GM04504 (cell line): ENCODE measurements at places on chromosomes 5 and 9.
A peak's percentile ranks its signal among the peaks of the same experiment; 100 is the strongest.

DNA sequence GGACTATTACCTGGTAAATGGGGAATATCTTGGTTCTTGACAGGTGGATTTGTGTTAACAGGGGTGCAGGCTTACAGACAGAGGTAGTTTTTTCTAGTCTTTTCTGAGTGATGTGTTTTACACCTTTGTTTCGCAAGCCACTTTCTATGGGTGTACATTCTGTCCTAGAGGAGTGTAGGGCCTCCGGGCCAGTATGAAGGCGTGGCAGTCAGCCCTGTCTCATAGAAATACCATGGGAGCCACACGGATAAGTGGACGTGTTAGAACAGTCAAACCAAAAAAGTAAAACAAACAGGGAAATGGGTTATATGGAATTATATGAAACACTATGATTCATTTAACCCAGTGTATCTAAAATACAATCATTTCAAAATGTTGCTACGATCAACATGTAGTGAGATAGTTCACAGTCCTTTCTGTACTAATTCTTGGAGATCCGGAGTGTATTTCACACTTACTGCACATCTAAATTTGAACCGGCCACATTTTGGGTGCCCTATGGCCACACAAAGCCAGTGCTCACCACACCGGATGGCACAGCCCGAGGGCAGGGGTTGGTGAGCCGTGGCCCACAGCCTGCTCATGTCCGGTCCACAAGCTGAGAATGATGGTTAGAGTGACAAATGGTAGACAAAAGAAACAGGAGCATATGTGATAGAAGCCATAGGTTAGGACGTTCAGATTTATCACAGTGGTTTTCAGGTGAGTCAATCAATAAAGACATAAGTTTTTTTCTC lies 80.1 kb upstream of the IRX4 start:
- DNase-seq: no peak

DNA sequence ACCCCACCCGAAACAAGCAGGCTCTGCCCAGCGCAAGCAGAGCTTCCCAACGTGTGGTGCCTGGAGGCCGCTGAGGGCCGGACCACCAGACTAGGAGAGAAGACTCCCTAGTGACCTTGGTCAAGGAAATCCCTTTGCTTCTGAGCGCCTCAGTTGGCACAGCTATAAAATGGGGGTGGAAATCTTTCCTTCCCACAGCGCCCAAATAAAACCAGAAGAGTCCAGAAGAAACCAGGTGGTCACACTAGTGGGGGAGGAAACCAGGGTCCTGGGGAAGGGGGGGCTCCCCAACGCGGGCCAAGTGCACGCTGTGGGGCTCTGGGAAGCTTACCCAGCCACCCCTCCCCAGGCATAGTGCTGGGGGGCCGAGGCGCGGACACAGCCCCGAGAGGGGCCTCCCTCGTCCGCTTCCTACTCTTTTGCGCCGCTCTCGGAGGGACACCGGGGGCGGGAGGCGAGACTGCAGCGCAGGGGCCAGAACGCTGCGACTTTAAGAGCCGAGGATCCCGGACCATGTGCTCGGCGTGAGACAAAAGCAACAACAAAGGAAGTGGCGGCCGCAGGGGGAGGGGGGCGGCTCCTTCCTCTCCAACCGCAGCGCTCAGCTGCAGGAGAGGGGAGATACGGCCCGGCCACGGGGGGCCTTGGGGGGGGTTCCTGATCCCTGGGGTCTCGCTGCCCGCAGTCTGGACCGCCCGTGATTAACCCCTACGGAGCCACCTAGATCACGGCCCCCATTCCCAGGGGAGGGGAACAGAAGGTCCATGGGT lies 885 bp downstream of the RNF44 start:
- DNase-seq: peak; percentile 35

- DNase-seq: no peak
These were observed 30.4 kb downstream of the PRDM6 start for GRCh38 chr5:123119334-123119986.

GRCh38 chr5:62509806-62510205 lies 68.8 kb upstream of the LRRC70 start:
- no peak for DNase-seq

DNA sequence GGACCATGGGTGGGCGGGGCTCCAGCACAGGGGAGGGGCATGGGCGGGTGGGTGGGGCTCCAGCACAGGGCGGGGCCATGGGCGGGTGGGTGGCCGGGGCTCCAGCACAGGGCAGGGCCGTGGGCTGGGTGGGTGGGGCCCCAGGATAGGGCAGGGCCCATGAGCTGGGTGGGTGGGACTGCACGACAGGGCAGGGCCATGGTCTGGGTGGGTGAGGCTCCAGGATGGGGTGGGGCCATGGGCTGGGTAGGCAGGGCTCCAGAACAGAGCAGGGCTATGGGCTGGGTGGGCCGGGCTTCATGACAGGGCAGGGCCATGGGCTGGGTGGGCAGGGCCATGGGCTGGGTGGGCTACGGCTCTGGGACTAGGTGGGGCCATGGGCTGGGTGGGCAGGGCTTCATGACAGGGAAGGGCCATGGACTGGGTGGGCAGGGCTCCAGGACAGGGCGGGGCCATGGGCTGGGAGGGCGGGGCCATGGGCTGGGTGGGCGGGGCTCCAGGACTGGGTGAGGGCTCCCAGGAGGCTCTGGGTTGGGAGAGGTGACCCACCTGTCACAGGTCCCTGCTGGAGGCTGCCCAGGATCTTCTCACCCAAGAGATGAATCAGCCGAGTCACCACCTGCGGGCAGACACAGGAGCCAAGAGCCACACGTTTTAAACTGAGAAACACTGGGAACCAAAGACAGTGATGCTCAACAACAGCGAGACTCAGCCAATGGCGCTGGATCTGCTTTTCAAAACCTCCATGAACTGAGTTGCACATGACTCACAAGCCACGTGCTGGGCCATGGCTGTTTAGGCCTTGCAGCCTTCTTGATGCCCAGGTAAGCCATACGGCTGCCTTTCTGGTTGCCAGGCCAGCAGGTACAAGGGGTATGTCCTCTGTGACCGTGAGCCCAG lies 33.6 kb upstream of the NSMF start:
- DNase-seq: no peak

DNA sequence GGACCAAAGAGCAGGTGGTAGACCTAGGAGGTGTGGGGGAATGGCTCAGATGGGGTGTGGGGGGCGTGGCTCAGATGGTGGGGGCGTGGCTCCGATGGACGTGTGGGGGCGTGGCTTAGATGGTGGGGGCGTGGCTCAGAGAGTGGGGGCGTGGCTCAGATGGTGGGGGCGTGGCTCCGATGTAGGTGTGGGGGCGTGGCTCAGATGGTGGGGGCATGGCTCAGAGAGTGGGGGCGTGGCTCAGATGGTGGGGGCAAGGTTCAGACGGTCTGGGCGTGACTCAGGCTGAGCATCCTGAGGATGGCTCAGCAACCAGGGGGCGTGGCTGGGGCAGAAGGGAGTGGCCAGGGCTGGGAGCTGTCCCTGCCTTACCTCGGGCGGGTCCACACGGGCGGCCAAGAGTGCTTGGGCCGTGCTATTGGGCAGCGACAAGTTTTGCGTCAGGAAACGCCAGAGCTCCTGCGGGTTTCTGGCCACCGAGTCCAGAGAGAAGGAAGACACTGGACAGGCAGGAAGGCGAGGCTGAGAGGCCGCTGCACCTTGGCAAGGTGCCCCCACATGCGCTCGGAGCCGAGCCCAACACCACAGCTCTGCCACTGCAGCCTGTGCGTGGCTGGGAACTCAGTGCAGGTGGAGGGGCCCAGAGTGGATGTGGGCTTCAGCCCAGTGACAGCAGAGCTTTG lies 5.9 kb downstream of the ABCA2 start:
- DNase-seq: no peak

- no peak for DNase-seq
These were observed 121.1 kb downstream of the NUDT12 start for GRCh38 chr5:103441523-103441922.

GRCh38 chr5:34930462-34930844 lies 1.1 kb downstream of the DNAJC21 start:
- no peak for DNase-seq

DNA sequence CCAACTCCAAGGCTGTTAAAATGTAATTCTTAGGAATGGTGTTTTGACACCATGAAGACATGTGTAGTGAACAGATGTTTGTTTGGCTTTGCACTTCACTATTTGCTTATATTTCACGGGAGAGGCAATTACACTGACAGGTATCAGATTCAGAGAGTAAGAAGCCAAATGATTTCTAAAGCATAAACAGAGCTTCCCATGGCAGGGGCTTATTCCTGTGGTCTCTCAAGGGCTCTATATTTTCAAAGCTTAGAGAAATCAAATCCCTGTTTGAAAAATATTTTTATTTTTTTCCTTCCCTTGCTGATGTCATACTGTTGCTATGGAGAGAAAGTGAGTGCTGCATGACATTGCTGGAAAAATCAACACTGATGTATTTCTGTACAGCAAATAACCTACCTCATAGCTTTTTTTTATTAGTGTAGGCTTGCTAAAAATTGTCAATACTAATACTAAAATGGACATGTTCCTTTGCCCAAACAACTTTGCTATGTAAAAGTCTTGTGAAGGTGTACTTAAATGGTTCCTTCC lies 161.4 kb downstream of the GIN1 start:
- peak; percentile 18 for DNase-seq

- no peak for DNase-seq
These were observed 139.5 kb downstream of the MUSK start for GRCh38 chr9:110807956-110808598.

GRCh38 chr5:149147676-149148075 lies 6.4 kb downstream of the ABLIM3 start:
- no peak for DNase-seq

- no peak for DNase-seq
These were observed 54.3 kb upstream of the PTPDC1 start for GRCh38 chr9:94029932-94030317.

GRCh38 chr9:37776328-37776727 lies 8.5 kb downstream of the EXOSC3 start:
- no peak for DNase-seq

GRCh38 chr9:7363777-7364477 lies 435.7 kb downstream of the DMAC1 start:
- no peak for DNase-seq

- DNase-seq: no peak
These were observed 22.2 kb downstream of the LURAP1L start for GRCh38 chr9:12797037-12797436.

GRCh38 chr9:13213337-13213736 lies 66.2 kb downstream of the MPDZ start:
- peak; percentile 3 for DNase-seq

DNA sequence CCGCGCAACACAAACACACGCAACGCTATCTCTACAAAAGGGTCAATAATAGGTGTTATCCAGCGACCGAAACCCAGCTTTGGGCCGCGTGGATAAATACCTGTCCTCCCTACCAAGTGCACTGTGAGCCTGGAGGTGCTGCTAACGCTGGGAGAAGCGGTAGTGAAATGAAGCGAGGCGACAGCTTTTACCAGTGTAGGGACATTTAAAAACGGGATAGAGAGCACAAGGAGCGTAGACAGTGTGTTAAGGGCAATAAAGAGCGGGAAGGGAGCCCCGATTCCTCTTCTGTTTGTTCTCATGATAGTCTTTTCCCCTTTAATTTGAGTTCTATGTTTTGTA lies 421 bp upstream of the DEPDC1B start:
- DNase-seq: peak; percentile 5

GRCh38 chr5:62593331-62593730 lies 14.7 kb downstream of the LRRC70 start:
- DNase-seq: peak; percentile 11

GRCh38 chr9:76150013-76150412 lies 244.2 kb downstream of the RFK start:
- no peak for DNase-seq

GRCh38 chr5:168291964-168292785 lies 730 bp downstream of the WWC1 start:
- no peak for DNase-seq

DNA sequence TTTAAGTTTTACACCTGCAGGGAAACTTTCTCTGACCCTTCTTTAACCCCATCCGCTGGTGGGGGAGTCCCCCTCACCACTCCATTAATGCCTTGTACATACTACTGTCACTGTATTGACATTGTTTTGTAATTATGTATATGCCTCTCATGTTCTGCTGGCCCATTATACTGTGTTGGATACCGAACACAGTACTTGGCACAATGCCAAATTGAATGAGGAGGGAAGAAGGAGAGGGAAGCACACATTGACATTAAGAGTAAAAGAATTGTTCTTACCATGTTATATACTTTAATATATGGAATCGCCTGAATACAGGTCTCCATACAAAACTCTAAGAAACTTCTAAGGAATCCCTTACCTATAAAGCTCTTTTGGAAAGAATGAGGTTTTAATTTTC lies 73.6 kb upstream of the GRHPR start:
- DNase-seq: no peak

GRCh38 chr5:150809363-150809762 lies 30.8 kb downstream of the SMIM3 start:
- no peak for DNase-seq

DNA sequence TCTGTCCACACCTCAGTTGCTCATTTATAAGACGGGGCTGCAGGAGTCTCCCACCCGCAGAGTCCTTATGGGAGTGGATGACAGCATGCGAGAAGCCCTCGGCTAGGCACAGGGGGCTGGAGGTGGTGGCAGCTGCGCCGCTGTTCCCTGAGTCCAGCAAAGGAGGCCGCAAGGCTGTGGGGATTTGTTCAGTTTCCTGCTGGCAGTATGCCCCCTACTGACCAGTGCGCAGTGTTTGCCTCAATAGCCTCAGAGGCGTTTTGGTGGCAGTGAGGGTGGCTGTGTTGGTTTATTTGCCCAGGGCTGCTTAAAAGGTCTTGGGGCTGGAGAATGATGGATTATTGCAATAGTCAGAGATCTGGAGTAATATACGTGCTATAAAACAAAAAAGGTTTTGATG lies 176.3 kb upstream of the OTULINL start:
- no peak for DNase-seq

DNA sequence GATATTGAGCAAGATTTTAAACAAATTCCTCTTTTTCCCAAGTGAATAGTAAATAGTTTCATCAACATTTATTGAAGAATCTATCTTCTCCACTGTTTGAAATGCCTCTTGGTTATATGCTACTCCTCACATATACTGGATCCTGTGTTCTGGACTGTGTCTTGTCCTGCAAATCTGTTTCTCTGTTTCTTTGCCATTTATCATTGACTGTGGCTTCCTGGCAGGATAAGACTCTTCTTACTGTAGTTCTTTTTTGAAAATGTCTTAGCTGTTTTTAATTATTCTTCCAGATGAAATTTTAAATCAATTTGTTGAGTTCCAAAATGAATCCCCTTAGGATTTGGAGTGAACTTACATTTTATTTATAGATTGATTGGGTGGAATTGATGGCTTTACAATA lies 27.8 kb downstream of the RALGPS1 start:
- DNase-seq: no peak

- no peak for DNase-seq
These were observed 26.7 kb downstream of the LHX2 start for GRCh38 chr9:124038239-124038638.

DNA sequence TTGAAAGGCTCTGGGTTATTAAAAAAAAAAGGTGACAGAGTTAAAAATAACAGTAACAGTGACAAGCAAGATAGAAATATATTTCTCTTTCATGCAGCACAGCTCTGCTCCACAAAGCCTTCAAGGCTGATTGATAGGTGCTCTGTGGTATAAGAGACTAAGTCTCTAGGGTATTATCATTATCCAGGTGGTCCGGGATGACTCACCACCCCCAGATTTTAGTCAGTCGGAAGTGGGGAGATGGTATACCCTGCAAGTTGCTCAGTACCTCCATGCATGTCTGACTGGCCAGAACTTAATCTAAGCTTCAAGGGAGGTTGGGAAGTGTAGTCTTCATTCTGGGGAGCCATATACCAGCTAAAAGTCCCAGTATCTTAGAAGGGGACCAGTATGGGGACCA lies 76.1 kb downstream of the SLC1A3 start:
- DNase-seq: no peak
